ENCODE measurements at places on chromosomes 12 and 14.

DNA sequence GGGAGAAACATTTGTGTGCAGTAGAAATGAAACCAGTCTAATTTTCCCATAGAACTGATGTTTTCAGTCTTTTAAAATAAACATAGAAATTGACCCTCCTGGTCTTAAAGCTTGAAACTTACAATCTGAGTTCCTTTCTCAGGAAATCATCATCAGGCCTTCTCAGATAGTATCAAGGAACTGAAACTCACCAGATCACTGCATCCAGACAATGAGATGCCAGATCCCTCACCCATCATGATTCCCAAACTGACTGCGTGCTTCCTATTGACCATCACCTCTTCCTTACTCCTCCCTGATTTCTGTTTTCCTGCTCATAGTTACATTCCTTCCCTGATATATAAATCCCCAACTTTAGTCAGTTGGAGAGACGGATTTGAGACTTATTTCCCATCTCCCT is 195.0 kb upstream of the AMIGO2 start:
- DNase-seq, result no peak

DNA sequence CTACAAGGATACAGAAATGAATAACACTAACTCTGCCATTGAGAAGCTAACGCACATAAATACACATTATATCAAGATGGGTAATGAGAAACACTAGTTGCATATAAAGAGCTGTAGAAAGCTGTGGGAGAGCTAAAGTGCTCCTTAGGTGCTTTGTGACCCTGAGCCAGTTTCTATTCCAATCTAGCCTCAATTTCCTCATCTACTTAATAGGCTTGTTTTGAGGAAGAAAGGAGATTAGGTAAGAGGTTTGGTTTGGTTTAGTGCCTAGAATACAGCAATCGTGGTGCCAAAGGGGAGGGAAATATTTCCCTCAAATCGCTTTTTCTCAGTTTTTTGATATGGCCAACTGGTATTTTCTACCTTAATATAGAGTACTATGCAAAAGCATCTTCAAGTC is 994 bp downstream of the SRP54 start:
- no peak for DNase-seq

DNA sequence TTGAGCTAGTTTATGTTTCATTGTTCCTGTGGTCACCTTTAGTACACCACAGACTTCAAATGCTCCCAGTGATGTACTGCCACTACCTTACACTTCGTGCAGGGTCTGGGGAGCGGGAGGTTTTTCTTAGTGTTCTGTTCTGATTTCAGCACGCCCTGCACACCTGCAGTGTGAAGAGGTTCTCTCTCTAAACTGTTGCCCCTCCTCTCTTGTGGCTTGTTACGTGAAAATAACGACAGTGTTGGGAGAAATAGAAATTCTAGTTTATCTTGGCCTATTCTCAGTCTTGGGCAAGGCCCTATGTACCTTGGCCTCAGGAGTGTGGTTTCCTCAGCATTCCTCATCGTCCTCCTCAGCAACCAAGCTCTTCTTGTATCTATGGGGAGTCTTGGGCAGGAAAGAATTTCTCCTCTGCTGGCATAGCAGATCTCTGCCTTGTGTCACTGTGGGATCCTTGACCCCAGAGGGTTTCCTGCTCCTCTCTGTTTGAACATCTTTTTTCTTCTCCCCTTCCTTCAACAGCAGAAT is 48.6 kb downstream of the EIF2S3B start:
- no peak for DNase-seq

- no peak for DNase-seq
Measured at GRCh38 chr12:25864306-25865276, 93.9 kb upstream of the RASSF8 start.

DNA sequence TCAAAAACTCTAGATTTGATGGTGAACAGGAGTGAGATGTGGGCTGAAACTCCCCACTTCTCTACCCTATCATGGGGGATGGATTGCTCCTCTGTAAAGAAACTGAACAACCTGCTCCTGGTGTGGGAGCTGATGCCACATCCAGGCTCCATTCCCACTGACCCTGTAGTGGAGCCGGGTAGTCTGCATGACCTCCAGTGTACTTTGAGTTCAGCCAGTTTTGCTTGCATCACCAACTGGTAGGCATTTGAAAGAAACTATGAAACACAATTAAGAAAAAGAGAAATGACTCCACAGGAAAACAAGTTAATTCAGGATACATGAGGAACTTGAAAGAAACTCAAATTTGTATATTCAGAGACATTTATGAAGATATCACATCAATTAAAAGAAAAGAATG is 27.3 kb upstream of the EMP1 start:
- no peak for DNase-seq

DNA sequence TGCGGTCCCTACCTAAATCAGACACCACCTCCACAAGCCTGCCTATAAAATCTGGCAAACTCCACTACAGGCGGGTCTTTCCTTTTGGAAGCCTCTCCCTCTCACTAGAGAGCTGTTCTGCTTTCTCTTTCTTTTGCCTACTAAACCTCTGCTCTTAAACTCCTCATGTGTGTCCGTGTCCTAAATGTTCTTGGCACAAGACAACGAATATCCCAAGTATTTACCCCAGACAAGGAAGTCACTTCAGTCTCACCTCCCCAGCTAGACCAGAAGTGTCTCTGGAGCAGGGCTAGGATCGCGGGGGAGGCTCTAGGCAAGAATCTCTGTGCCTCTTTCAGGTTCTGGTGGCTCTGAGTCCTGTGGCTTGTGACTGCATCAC is 37.2 kb upstream of the FICD start:
- DNase-seq, result no peak

DNA sequence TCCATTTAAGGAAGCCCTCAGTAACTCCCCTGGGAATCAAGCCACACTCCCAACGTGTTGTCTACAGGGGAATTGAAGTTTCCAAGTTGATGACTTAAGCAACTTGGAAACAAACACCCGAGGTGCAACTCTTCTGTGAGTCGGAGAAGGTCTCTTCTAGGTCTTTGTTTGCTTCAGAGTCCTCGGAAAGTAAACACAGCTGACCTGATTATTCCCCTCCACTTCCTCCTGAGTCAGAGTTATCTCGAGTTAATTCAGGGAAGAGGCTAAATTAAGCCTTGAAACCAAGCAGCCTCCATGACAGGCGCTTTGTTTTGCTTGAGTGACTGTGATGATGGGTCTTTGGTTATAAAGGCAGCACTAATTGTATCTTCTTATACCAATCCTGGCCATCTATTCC is 41.8 kb downstream of the TUNAR start:
- no peak for DNase-seq
